Sciatic nerve (tissue), 2 donors: ENCODE measurements at places on chromosomes 16 and 17. TPM values are rescaled to one million over a fixed set of nuclear protein-coding genes. Genes with fewer than 3 reads are reported as not detected.
A peak's percentile ranks its signal among the peaks of the same experiment; 100 is the strongest.

GRCh38 chr16:26316683-26317464 is 625.1 kb downstream of the HS3ST4 start:
- no peak for DNase-seq

- DNase-seq, result no peak
These were observed 506.7 kb downstream of the HAPSTR1 start for GRCh38 chr16:9597967-9598730.

DNA sequence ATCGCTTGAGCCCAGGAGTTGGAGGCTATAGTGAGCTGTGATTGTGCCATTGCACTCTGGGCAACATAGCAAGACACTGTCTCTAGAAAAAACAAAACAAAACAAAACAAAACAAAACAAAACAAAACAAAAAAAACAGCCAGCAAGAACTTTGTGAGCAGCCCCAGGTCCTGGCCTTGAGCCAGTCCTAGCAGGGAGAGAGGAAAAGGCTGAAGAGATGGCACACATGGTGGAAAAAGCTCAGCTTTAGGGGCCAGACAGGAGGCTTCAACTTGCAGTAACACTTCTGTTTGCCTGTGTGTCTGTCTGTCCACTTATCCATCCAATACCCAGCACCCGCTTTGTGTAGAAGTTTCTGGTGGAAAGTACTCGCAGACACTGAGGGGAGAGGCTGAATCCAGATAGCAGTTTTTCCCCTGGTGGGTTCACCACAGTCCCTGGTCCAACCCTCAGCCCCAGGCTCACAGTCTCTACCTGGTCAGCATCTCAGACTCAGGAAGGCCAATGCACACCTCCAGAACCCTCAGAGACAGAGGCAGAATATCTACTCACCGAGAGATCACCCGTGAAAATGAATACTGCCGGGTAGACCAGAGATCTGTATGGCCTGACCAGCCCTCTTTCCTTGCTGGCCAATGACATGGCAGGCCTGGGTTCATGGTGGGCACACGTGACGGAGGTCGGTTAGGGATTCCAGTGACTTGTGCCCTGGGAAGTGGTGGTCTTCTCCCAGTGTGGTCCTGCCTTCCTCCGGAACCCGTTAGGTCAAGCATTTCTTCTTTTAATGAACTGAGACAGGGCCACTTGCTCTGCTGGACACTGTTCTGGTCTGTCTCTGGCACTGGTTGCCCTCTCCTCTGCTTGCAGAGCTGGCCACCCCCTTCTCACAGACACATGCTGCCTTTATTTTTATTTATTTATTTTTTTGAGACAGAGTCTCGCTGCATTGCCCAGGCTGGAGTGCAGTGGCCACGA is 79.5 kb upstream of the DNAJA2 start:
- DNase-seq, result no peak

GRCh38 chr17:50272246-50272645 is 2.0 kb upstream of the TMEM92 start:
- DNase-seq, result peak; percentile 63

DNA sequence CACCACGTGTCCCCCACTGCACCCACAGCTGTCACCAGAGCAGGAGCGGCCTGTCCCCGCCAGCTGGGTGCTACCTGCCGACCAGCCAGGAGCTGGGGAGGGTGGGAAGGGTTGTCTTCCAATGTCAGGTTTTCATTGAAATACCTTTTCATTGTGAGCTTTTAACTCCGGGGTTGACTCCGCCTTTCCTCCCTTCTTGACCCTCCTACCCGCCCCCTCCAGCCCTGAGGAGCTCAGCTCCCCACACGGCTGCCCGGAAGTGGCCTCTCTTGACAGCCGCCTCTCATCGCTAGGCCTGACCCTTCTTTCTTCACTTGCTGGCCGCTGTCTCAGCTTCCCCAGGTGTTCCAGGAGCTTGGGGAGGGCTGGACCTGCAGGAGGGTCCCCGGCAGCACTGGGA is 21.2 kb upstream of the GNG13 start:
- no peak for DNase-seq

GRCh38 chr17:67093348-67093747 is 49.0 kb downstream of the CACNG1 start:
- DNase-seq, result no peak

DNA sequence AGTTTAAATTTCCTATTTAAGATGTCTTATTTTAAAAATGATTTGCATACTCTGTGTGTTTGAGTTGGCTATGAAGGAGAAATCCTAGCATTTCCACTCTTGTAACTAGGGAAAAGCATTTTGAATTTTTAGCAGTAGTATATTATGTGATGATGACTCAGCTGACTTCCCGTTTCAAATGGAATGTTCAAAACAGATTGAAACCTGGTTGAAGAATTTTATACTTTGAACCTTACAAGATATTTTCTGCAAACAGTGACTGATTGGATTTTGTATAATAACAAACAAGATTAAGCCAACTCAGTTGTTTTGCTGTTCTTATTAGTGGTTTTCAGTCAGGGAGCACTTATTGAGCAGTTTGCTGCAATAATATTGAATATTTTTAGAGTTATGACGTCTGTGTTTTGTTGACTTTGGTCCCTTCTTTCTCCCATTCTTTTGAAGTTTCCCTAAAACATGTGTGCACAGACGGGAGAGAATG is 8.0 kb downstream of the TNRC6A start:
- DNase-seq, result no peak

GRCh38 chr16:48197294-48197693 is 41.5 kb upstream of the ABCC12 start:
- no peak for DNase-seq

- no peak for DNase-seq
These were observed 7.5 kb upstream of the ODF4 start for GRCh38 chr17:8332128-8332527.

DNA sequence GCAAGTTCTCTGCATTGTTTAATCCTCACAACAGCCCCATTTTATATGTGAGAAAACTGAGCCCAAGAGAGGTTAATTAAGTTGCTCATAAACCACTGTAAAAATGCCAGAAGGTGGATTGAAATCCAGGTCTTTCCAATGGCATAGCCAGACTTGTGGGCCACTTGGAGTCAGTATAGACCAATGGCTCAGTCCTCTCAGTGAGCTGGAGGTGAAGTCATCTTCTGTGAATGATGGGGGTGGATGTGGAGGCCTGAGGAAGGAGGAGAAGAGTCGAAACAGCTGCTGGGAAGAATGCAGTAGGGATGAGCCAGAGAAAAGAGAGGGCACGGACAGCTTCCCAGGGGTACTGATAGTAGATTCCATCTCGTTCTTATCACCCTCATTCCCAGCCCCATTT is 213.4 kb downstream of the SOX9 start:
- DNase-seq, result no peak

DNA sequence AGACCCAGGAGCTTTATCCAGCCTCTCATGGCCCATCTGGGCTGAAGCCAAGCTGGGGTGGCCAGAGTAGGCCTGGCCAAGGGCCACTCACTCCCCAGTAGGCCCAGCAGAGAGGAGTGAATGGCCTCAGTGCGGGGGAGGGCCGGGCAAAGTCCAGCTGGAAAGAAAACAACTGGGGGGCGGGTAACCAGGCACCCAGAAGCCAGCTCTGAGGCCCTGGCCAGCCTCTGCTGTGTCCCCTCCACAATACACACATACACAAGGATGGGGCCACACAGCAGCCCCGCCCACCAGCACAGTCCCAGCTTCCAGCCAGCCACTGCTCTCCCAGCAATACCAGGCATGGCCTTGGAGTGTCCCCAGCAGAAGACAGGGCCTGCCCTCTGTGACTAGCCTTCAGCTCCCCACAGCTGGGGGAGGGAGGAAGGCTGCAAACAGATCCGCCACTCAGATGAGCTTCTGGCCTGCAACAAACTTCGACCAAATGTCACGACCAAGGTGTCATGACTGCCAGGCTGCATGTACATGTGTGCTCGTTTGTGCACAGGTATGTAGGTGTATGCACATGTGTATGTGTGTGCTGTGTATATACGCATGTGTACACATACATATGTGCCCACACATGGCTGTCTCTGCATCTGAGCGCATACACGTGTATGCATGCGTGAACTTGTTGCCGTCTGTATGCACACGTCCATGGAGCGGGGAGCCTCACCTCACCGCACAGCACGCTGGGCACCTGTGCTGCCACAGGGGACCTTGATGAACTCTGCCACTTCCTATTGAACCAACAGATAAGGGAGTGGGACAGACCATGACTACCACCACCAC is 5.0 kb downstream of the CARHSP1 start:
- peak; percentile 83 for DNase-seq

DNA sequence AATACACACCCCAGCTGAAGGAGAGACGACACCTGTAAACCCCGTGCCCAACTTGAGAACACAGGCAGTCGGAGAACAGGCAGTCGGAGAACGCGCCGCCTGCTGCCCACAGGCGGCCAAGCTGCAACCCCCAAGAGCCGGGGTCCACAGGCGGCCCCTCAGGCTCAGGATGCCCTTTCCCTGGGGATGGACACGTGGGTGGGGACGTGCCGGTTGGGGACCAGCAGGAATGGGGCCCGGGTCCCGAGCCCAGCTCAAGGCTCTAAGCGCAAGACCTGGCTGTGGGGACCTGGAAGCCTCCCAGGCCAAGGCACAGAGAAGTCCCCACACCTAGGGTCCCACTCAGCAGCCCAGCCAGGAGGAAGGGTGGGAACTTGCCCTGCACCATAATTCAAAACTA is 79.5 kb upstream of the GNG13 start:
- DNase-seq, result no peak

DNA sequence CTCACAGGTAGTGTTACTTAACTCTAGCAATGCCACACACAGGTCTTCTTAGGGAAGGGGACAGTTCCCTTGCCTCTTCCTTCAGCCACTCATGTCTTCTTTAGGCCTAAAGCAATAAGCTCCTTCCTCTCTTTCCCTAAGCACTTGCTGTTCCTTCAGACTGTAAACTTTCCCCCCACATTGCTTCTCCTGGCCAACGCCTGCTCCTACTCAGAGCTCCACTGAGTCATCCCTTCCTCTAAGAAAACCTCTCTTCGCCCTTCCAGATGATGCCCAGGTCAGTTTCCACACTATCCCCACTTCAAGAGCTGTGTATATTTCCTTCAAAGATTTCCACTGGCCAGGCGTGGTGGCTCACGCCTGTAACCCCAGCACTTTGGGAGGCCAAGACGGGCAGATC is 12.5 kb upstream of the EPOP start:
- no peak for DNase-seq

- DNase-seq, result no peak
These were observed 79.6 kb upstream of the CACNG5 start for GRCh38 chr17:66755101-66755943.

- no peak for DNase-seq
These were observed 295.4 kb upstream of the KCNJ16 start for GRCh38 chr17:69779378-69780214.

DNA sequence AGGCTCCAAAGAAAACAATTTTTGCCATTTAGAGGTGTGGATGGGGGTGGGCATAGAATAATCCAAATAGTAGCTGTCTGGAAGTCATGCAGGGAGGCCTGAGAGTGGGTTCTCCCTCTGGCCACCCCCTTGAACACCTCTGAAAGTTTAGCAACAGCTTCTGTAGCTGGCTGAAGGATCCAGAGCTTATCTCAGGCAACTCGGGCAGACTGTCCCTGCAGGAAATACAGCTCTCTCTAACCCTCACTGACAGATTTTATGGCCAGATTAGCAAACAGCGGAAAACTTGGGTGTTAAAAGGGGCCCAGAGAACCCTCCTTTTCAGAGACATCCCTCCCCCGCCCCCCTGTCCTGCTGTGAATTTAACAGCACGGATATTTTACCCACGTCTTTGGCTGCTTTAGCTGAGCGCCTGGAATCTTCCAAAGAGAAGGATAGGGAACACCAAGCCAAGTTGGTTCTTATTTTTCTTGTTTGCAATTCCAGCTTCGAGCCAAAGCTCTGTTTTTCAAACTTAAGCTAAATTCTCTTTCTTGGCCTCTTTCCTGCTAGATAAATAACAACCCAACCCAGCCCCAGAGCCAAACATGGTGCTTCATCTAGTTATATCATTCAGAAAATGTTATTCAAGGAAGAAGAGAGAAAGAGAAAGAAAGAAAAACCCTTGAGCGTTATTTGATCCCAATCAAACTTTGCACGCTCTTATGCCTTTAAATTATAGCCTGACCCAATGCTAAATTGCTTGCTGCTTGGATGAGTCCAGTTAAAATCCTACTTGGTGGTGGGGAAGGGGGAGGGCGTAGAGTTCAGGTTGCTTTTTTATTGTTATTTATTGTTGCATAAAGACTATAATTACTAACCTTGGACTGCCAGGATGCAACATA is 2.3 kb upstream of the HOXB2 start:
- DNase-seq, result no peak

DNA sequence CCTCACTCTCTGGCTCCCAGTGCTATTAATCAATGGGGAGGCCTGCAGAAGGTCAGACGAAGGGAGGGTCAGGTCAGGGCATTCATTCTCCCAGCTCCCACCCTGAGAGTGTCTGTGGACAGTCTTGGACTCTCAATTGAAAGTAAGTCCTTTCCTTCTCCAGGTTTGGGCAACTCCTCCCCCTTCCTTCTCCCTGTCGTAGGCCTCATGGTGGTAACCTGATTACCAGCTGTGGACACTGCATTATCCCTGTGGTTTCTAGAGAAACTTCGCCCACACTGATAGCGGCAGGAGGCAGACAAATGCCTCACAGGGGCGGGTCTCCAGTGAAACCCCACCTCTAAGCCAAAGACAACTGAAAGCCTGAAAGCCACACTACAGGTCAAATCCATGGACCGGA is 57.7 kb upstream of the SLC25A19 start:
- no peak for DNase-seq

GRCh38 chr16:73048292-73049080 is 558 bp upstream of the ZFHX3 start:
- peak; percentile 77 for DNase-seq

DNA sequence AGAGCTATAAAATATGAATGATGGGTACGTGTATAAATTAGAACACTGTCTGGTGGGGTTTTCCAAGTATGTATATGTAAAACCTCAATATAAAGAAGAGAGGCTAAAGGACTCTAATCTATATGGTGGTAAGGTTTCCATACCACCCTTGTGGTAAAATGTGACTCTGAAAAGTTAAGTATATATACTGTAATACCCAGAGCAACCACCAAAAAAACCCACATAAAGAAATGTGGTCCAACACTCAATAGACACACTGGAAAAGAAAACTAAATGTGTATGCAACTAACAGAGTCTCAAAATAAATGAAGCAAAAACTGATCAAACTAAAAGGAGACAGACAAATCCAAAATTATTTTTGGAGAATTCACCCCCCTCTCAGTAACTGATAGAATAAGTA is 72.2 kb downstream of the XPO6 start:
- DNase-seq, result no peak

- DNase-seq, result no peak
These were observed 4.5 kb downstream of the RANBP10 start for GRCh38 chr16:67801883-67802282.

Gene CSF3
- total RNA-seq, result 2.3 TPM

Gene ZNF423
- total RNA-seq, result 25.3 TPM

Gene ADAM11
- total RNA-seq, result 0.53 TPM

Gene PEX12
- total RNA-seq, result 7.8 TPM

Gene ATP2C2
- 0.58 TPM for total RNA-seq

Gene SMTNL2
- total RNA-seq, result 1.6 TPM

Gene RNF222
- total RNA-seq, result not detected

Gene TBX6
- 1.7 TPM for total RNA-seq
